Activated CD8-positive, alpha-beta memory T cell treated with anti-CD3 and anti-CD28 coated beads for 4 hours (primary cell): ENCODE measurements at places on chromosomes 11 and 22.

DNA sequence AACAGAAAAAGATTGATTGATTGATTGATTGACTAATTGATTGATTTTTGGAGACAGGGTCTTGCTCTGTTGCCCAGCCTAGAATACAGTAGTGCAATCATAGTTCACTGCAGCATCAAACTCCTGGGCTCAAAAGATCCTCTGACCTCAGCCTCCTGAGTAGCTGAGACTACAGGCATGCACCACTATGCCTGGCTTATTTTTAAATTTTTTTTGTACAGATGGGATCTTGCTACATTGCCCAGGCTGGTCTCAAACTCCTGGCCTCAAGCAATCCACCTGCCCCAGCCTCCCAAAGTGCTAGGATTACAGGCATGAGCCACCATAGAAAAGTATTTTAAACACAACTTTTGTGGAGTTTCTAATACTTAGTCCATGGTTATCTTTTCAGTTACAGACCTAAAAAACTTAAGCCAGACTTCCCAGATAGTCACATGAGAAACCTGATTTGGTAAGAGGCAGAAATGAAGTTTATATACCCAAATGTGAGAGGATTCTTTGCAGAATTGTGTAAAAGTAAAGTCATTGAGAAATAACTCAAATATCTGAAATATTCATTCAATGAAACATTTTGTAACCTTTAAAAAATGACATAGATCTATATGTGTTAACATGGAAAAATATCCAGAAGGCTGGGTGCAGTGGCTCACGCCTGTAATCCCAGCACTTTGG is 186.5 kb downstream of the SWAP70 start:
- no peak for DNase-seq

- DNase-seq, result no peak
These were observed 19.0 kb upstream of the LIMK2 start for GRCh38 chr22:31193092-31193491.

GRCh38 chr11:120178561-120179056 is 32.2 kb upstream of the OAF start:
- DNase-seq, result no peak

DNA sequence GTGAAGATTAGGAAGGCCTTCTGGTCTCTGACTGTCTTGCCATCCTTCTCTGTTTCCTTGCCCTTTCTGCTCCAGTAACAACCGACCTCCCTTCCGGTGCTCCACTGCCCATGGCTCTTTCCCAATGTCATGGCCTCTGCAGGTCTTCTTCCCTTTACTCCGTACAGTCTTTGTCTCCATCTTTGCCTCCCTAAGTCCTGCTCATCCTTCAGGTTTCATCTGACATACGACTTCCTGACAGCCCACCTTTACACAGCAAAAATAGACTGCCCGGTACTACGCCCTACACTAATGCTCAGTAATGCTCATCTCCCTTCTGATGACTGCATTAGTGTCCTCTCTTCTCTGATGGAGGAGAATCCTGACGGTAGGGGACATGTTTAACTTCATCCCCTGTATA is 63.9 kb downstream of the FBXO7 start:
- no peak for DNase-seq

- DNase-seq, result no peak
These were observed 4.2 kb downstream of the NOX4 start for GRCh38 chr11:89487016-89487415.

GRCh38 chr11:112374486-112375140 is 114.0 kb upstream of the PLET1 start:
- no peak for DNase-seq

GRCh38 chr11:8097926-8098325 is 16.9 kb downstream of the TUB start:
- no peak for DNase-seq

GRCh38 chr22:48607901-48608662 is 1219.6 kb downstream of the BRD1 start:
- DNase-seq, result no peak

DNA sequence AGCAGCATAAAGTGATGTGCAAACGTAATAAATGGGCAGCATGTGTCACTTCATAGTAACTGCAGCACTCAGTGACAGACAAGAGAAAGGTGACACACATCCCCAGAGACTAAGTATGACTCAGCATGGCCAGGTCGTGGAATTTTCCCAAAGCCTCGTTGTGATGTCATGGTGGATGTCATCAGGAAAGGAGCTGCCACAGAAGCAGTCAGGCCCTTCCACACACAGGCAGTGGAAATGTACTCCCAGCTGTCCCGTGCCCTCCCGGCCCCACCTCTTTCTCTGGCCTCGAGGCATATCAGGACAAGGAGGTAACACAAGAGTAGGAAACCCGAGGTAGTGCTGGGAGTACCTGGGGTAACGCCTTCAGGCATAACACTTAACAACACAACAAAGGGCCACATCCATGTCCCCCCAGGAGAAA is 8.1 kb downstream of the PC start:
- DNase-seq, result no peak

DNA sequence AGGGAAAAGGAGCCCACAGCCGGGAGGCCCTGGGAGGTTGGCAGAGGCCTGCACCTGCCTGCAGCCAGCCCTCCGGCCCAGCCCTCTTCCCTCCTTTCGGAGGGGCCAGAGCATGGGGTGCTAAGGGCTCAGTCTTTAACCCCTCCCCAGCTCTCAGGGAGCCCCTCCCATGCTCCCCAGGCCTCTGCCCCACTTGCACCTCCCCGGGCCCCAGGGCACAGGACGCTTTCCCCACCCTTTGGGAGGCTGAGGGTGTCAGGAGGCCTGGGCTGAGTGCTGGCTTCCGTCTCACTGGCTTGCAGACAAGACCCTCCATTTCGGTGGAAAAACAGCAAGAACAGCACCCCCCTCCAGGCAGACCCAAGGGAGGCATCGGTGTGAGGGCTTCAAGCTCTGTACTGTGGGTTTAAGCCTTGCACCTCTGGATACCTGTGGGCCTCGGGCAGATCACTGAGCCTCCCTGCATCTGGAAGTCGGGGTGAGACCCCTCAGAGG is 7.3 kb downstream of the ASCL2 start:
- no peak for DNase-seq

DNA sequence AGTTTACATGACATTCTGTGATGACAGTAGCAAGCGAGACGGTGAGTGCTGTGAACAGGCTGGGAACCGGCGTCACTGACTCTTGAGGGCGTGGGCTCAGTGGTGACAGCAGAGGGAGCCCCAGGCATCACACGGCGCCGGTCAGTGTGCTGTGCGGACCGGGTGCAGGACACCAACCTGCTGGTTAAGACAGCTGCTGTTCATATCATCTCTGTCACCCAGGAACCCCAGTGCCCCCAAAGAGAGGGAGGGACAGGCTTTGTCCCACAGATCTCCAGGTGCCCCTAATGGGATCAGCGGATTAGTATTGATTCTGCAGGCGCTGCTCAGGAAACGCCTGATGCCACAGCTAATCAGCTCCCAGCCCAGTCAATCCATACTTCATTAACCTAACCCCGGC is 18.4 kb downstream of the B3GAT1 start:
- no peak for DNase-seq

- DNase-seq, result no peak
These were observed 2.0 kb downstream of the USH1C start for GRCh38 chr11:17542249-17542648.

DNA sequence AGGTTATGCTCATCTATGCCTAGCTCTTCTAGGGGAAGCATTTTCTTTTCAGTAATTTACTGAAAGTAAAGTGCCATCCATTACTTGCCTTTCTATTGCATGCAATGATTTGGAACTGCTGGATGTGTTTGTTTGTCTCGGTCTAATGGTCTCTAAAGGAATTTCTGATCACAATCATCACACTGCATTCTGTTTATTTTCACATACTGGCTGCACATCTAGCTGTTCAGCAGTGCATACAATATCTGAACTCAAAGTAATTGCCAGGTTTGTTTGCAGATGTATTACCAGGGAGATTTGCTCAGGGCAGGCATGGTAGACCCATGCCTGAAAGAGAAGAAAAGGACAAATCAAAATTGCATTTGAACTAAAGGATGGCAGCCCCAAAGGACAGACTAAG is 36.4 kb upstream of the CWF19L2 start:
- DNase-seq, result no peak

DNA sequence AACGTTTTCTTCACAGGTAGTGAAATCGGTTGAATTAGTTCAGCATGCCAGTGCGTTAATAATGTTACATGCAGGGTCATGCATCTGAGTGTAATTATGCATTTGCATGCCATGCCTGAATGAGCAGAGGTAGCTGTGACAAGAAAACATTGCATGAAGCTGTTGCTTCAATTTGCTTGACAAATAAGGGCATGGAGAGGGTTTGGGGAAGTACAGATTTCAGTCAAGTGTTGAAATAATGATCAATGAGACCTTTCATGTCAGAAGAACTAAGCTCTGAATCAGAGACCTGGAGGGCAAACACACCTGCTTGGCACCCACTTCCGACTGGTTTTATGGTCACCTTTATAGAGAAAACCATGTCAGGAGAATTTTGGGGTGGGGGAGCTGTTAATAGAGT is 221.4 kb downstream of the DBX1 start:
- DNase-seq, result no peak

- DNase-seq, result no peak
These were observed 5.0 kb upstream of the CCDC81 start for GRCh38 chr11:86369668-86370067.

DNA sequence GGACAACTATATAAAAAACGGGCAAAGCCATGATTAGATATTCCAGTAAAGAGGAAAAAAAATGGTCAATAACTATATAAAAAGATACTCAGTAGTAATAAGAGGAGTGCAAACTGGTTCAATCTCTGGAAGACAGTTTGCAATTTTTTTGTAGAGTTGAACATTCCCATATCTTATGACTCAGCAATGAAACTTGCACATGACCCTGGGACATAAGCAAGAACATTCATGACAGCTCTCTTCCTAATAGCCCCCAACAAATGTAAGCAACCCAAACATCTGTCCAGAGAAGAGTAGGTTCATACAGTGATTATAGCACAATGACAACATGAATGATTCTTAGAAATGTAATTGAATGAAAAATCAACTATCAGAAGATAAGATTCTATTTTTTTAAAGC is 21.8 kb upstream of the CSF2RB start:
- DNase-seq, result no peak
